Tibial nerve (tissue), 4 donors: ENCODE measurements at places on chromosomes 13 and 19. TPM values are rescaled to one million over a fixed set of nuclear protein-coding genes. Genes with fewer than 3 reads are reported as not detected.

Gene CACNG6
- total RNA-seq: not detected

Gene LYPD3
- not detected for total RNA-seq

Gene LILRA1
- 1.3 TPM for total RNA-seq

Gene BRCA2
- 5.4 TPM for total RNA-seq

Gene ZNF324
- total RNA-seq: 28.3 TPM

Gene MYH14
- 30.3 TPM for total RNA-seq

Gene A1BG
- 96.5 TPM for total RNA-seq

Gene CYP2A6
- not detected for total RNA-seq
